HL-60 (cell line): ENCODE measurements at places on chromosomes 1 and 21.
A peak's percentile ranks its signal among the peaks of the same experiment; 100 is the strongest.

GRCh38 chr1:11443961-11444658 lies 34.8 kb upstream of the DISP3 start:
- no peak for DNase-seq

- no peak for DNase-seq
These were observed 568.8 kb upstream of the ZRANB2 start for GRCh38 chr1:71649608-71650007.

GRCh38 chr1:156677616-156678596 lies 699 bp upstream of the NES start:
- DNase-seq: no peak

GRCh38 chr1:53646732-53647131 lies 92.2 kb downstream of the GLIS1 start:
- no peak for DNase-seq

GRCh38 chr1:161038523-161039153 lies at the start of gene TSTD1:
TSTD1 (minus strand) TSS chr1:161038964; CDS start chr1:161038889, 75 bp downstream.
- DNase-seq: peak; percentile 75

- DNase-seq: peak; percentile 10
These were observed 61.0 kb downstream of the DNTTIP2 start for GRCh38 chr1:93817819-93818569.

- peak; percentile 18 for DNase-seq
These were observed 26.8 kb downstream of the TP73 start for GRCh38 chr1:3679098-3679555.

GRCh38 chr1:203567596-203567995 lies 59.0 kb upstream of the ATP2B4 start:
- no peak for DNase-seq

- DNase-seq: no peak
These were observed 226.9 kb upstream of the NRIP1 start for GRCh38 chr21:15291621-15292266.

GRCh38 chr1:165068741-165069140 lies 287.8 kb downstream of the LMX1A start:
- DNase-seq: no peak

DNA sequence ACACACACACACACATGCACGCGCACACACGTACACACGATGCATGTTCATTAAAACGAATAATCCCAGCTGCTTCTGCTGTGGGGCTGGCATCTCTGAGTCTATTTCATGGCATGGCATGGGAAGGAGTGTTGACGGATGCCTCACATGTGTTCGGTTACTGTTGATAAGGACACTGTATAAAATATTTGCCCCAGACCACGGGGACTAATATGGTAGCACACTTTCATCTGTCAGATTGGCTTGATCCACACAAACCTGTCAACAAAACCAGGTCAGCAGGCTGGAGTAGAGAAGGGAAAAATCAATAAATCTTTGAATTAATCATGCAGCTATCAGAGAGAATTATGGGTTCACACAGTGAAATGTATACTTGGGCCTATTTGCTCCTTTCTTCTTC lies 171.9 kb downstream of the DSCAM start:
- no peak for DNase-seq

GRCh38 chr1:151267760-151268159 lies 13.2 kb downstream of the PSMD4 start:
- DNase-seq: no peak

GRCh38 chr1:1058921-1059493 lies 15.1 kb downstream of the RNF223 start:
- no peak for DNase-seq

DNA sequence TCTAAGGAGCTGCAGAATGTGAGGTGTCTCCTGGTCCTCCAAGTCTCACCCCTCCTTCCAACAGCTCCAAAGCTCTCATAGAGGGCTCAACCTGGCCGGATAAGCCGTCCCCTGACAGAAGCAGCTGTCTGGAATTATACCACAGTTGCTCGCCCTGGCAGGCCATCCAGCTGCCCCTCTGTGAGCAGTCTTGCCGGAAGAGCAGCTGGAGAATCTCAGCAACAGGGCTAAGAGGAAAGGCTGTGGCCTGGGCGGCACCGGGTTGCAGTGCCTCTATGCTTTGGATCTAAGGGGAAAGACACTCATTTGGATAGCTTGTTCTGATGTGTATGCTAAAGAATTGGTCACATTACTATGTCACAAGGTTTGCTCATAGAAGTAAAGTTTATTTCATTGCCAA lies 12.4 kb downstream of the TMCC2 start:
- no peak for DNase-seq

DNA sequence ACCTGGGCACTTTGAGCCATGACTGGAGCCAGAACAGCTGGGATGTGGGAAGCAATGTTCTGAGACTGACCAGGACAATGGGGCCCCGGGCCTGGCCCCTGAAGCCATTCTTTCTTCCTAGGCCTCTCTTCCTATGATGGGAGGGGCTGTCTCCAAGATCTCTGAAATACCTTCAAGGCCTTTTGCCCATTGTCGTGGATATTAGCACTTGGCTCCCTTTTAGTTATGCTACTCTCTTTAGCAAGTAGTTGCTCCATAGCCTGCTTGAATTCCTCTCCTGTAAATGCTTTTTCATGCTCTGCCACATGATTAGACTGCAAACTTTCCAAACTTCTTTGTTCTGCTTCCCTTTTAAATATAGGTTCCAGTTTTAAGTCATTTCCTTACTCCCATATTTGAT lies 262.9 kb upstream of the CACYBP start:
- no peak for DNase-seq

GRCh38 chr1:91850708-91851107 lies 35.2 kb downstream of the TGFBR3 start:
- no peak for DNase-seq

DNA sequence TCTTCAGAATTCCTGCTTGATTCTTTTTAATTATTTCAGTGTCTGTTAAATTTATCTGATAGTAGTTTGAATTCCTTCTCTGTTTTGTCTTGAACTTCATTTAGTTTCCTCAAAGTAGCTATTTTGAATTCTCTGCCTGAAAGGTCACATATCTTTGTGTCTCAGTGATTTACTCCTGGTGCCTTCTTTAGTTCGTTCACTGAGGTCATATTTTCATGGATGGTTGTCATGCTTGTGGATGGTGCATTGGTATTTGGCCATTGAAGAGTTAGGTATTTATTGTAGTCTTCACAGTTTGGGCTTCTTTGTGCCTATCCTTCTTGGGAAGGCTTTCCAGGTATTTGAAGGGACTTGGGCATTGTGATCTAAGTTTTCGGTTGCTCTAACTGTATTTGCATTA lies 267.9 kb downstream of the HHAT start:
- DNase-seq: no peak

- no peak for DNase-seq
These were observed 526.2 kb downstream of the MRPL39 start for GRCh38 chr21:25081096-25081495.

DNA sequence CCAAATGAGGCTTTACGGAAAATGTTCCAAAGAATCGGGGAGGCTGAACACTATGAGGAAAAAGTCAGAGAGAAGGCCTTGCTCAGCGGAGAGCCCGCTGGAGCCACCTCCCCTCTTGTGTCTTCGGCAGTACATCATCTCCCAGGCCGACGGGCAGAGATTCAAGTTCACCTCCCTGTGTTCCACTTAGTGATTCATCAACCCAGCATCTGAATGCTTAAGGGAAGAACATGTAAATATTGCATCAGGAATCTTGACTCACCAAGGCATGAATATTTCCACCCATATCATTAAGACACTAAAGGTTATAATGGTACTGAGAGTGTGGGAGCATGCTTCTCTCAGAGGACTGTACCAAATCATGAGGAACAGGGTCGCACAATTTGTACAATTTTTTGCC lies 172.5 kb downstream of the ST6GALNAC5 start:
- DNase-seq: no peak

GRCh38 chr1:117244971-117245370 lies 34.2 kb upstream of the VTCN1 start:
- DNase-seq: no peak

DNA sequence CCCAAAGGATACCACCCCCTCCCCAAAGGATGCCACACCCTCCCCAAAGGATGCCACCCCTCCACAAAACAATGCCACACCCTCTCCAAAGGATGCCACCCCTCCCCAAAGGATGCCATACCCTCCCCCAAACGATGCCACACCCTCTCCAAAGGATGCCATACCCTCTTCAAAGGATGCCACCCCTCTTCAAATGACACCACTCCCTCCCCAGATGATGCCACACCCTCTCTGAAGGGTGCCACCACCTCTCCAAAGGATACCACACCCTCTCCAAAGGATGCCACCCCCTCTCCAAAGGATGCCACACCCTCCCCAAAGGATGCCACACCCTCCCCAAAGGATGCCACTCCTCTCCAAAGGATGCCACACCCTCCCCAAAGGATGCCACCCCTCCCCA lies 21.6 kb upstream of the TRIM17 start:
- DNase-seq: no peak

- no peak for DNase-seq
These were observed 623.2 kb upstream of the PKN2 start for GRCh38 chr1:88060750-88061491.

GRCh38 chr1:41317361-41317760 lies 43.9 kb upstream of the FOXO6 start:
- no peak for DNase-seq

DNA sequence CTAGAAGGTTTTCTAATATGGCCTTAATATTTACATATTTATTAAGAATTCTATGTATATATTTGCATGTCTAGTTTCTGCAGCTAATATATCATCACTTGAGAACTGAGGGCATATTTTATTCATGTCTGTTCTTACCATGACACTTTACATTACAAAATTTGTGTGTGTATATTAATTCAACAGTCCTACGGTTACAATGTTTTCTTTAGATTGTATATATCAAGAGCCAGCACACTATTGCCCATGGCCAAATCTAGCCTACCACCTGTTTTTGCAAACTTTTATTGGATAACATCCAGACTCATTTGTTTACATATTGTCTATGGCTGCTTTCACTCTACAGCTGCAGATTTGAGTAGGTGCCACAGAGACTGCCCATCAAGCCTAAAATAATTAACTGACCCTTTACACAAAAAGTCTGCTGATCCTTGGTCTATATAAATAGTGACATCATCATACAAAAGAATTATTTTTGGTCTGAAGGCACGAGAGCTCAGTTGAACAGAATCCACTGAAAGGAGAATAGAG lies 577.4 kb upstream of the PBX1 start:
- DNase-seq: no peak

- no peak for DNase-seq
These were observed 282.3 kb downstream of the USH2A start for GRCh38 chr1:216140730-216141524.

GRCh38 chr1:21295545-21295944 lies 5.3 kb upstream of the ECE1 start:
- no peak for DNase-seq

DNA sequence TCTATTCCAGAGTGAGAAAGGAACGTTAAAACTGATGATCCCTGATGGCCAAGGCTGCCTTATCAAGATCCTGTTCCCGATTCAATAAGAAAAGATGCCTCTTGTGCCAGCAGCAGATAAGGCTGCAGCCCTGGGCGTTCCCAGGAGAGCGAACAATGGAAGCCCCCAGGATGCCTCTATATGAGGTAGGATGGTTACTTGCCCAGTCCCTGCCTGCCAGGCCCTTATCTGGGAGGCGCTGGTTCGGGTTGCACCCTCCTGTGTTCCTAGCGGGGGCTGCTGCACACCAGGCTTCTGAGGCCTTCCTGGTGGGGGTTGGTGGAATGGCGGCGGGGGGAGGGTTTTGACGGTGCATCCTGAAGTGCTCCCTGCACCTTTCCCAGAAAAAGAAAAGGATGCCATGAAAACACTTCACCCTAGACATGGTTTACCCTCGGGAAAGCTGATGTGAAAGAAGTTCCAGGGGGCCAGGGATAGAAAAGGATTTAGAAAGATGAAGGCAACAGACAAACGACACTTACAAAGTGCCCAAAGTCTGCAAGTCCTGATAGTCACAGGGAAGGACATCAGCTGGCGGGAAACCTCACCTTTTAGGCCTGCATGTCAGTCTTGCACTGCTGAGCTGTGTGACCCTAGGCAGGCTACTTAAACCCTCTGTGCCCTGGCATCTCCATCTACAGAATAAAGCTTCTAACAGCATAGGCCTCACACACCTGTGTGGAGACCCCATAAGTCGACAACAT lies 100.3 kb downstream of the KCNJ15 start:
- no peak for DNase-seq

DNA sequence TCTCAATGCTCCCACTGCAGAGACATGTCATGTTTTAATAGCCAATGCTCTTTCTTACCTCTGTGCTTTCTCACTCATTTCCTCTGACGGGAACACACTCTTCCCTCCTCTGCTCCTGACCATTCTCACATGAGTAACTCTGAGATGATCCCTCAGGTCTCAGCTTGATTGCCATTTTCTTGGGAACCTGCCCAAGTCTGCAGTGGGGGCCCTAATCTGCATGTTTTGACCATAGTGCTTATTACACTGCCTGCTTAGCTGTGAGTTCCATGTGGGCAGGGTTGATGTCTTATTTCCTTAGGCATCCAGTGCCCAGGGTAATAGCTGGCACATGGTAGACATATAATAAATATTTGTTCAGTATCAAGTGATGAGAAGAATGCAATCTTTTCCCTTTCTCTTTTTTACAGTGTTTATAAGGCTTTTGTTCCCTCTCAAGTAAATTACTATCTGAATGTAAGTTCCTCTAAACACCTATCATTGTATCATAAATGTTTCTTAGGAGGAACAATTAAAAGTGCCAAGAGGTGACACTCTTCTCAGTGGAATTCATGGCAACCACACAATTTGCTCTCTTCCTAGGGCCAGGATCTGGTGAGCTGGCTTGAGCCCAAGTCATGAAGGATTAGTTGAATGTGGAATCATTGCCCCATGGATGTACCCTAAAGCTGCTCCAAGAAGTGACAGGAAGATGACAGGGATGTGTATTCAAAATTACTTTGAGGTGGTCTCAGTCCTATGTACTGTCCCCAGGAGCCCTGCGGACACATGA lies 485.4 kb upstream of the USP24 start:
- no peak for DNase-seq

GRCh38 chr1:30782361-30783255 lies 25.0 kb upstream of the LAPTM5 start:
- peak; percentile 47 for DNase-seq

GRCh38 chr1:27560268-27561123 lies 43.4 kb downstream of the AHDC1 start:
- DNase-seq: no peak

- no peak for DNase-seq
These were observed 53.2 kb downstream of the RNF187 start for GRCh38 chr1:228540161-228540917.

DNA sequence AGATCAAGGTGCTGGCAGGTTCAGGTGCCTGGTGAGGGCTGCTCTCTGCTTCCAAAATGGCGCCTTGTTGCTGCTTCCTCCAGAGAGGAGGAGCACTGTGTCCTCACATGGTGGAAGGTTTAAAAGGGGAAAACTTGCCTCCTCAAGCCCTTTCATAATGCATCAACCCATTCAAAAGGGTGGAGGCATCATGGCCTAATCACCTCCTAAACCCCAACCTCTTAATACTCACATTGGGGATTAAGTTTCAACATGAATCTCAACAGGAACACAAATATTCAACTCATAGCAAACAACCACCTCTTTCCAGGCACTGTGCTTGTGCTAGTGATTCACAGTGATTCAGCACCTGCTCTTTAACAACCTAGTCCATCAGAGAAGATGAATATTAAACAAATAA lies 4.2 kb downstream of the S100A12 start:
- DNase-seq: no peak
